ENCODE measurements at places on chromosomes 4 and X.

DNA sequence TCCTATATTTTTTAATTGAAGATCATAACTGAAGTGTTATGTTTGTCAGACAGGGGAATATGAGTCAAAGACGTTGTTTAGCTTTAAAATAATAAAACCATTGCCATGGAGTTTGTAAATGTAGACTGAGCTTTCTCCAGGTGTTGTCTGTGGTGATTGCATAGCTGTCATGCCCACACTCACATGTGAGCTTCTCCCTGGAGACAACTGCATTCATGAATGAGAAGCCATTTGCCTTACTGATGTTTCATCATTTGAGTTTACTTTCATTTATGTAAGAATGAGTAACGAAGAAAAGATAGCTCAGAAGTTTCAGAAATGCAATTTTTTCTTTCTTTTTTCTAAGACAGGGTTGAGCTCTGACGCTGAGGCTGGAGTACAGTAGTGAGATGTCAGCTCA lies 339.1 kb downstream of the GALNTL6 start:
- no peak for DNase-seq

- DNase-seq, result no peak
Measured at GRCh38 chr4:20554134-20554533, 146.1 kb upstream of the PACRGL start.

GRCh38 chrX:133908223-133908955 lies 77.0 kb downstream of the GPC3 start:
- DNase-seq, result no peak

DNA sequence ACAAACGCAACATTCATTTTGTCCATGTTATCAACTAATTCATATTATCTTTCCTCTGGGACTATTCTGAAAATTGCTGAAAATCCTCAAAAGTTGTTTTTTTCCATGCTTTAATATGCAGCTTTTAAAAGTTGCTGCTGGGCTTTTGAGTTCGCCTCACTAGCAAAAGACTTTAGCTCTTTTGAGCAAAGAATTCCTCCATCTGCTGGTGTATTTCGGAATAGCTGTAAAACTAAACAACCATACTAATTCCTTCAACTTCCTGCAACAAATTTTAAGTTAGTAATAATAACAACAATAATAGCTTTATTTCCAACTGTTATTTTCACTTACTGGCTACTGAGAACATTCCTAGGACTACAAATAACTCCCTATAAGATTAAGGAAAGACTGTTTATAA lies 124.5 kb upstream of the PLAC1 start:
- peak; percentile 30 for DNase-seq

DNA sequence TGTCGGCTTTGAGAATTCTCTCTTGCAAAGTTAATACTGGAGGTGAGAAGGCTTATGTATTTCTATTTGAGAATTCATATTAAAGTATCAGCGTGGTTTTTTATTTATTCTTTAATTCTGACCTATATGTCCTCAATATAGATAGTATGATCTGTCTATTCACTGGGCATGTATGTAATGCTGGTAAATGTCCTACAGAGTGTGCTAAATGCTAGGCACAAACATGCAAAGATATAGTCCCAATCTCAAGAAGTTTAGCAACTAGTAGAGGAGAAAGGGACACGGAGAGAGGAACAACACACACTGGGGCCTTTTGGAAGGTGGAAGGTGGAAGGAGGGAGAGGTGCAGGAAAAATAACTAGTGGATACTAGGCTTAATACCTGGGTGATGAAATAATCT lies 11.0 kb upstream of the BMPR1B start:
- no peak for DNase-seq

DNA sequence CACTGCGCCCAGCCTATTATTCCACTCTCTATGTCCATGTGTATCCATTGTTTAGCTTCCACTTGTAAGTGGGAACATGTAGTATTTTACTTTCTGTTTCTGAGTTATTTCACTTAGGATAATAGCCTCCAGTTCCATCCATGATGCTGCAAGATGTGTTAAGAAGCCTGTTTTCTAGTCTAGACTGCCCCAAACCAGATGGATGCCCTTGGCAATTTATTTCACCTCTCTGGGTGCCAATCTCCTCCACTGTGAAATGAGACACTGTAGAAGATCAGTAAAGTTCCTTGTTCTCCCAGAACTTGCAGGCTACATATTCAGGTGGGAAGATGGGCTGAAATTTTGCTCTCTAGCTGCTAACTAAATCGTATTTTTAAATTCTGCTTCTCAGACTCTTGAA lies 72.8 kb downstream of the TSPAN5 start:
- no peak for DNase-seq

- DNase-seq, result no peak
Measured at GRCh38 chrX:123336666-123337065, 152.6 kb downstream of the GRIA3 start.

- DNase-seq, result no peak
Measured at GRCh38 chr4:128390475-128390996, 102.9 kb upstream of the PGRMC2 start.

- DNase-seq, result no peak
Measured at GRCh38 chr4:70426789-70427188, 29.0 kb downstream of the OPRPN start.

DNA sequence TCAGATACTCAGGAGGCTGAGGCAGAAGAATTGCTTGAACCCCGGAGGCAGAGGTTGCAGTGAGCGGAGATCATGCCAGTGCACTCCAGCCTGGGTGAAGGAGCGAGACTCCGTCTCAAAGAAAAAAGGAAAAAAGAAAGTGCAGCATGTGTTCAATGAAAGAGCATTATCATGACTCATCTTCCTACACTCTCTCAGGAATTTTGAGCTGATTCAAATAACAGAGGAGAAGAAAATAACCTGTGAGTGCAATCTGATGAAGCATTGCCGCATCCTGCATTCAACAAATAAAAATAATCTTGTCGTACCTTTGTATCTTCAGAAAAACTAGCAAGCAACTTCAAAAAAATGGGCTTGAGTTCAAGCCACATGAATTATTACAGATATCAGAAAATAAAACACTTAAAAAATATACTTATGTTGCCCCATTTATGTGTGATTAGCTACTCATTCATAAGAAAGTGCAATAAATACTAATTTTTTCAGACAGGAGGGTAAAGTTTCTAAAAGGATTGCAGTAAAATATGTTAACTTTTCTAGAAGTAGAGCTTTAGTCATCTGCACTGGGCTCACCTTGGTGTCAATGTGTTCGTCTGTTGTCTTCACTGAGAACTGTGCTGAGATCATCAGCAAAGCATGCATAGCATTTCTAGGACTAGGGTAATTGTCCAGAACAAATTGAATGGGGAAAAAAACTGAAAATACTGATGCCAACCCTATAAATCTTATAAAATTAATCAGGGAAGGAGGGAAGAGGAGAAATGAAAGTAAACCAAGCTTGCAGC lies 90.4 kb upstream of the VCX3B start:
- DNase-seq, result no peak

GRCh38 chr4:8695237-8696219 lies 103.0 kb downstream of the CPZ start:
- DNase-seq, result no peak

DNA sequence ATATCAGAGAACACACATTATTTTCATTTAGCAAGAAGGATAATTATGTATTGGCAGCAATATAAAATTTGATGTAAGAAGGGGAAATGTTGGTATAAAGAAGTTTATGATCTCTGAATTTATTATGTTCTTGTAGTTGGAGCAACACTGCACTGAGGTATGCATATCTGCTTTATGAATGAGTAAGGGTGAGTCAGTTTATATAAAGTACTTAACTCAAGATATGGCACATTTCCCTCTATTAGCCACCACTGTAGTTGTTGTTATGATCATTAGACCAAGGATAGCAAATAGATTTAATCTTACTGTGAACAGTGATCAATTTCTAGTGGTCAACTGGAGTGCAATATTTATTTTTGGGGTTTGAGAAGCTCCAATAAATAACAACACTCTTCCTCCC lies 66.6 kb downstream of the SNX25 start:
- DNase-seq, result no peak

- no peak for DNase-seq
Measured at GRCh38 chrX:41664375-41664901, 24.3 kb upstream of the GPR34 start.

DNA sequence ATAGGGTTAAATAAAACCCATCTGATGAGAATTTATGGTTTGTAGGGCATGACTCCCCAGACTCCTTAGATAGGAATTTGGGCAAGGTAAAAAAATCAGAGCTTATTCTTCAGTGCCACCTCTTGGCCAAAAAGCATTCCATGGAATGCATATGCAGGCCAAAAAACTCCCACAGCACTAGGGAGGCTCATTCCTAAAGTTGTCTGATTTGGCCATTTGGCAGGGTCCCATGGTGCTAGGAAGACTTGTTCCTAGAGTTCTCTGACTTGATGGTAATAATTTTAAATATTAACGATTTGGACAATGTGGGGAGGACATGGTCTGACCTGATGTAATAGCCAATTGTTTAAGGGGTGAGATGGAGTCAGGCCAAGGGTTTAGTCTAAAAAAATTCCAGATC lies 93.0 kb downstream of the SPIN4 start:
- no peak for DNase-seq

- DNase-seq, result no peak
Measured at GRCh38 chrX:9853307-9853706, 67.1 kb downstream of the SHROOM2 start.
